ENCODE measurements at places on chromosomes 11 and 22. TPM values are rescaled to one million over a fixed set of nuclear protein-coding genes. Genes with fewer than 3 reads are reported as not detected.
A peak's percentile ranks its signal among the peaks of the same experiment; 100 is the strongest.

DNA sequence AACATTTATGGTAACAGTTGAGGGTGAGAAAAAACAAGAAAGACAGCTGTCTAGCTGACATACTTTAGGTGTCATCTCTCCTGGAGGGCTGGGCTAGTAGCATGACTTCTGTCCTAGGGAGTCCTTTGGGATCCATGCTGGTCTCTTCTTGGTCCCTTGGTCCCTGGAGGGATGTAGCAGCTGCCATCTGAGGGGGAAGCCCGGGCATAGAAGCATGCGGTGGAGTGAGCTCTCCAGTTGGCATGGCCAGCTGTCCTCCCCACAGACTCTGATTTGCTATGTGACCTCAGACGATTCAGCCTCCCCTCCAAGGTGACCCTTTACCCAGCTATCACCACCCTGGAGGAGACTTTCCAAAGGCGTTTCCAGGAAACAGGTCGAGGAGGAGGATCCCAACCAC, 28.7 kb downstream of the POU2F3 start:
- peak; percentile 16 for DNase-seq

DNA sequence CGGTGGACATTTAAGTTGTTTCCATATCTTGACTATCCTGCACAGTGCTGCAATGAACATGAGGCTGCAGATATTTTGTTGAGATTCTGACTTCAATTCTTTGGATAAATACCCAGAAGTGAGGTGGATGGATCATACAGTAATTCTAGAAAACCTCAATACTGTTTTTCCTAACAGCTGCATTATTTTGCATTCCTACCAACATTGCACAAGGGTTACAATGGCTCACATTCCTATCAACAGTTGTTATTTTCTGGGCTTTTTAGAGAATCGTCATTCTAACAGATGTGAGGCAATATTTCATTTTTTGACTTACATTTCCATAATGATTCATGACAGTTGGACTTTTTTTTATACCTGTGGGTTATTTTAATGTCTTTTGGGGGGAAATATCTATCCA, 716.9 kb upstream of the ANO3 start:
- peak; percentile 46 for DNase-seq

GRCh38 chr11:11334607-11335006, 18.4 kb downstream of the CSNK2A3 start:
- DNase-seq: no peak

- DNase-seq: no peak
Measured at GRCh38 chr11:75939992-75940391, 125.0 kb downstream of the UVRAG start.

CNTN5 gene
- 9.9 TPM for polyA plus RNA-seq

DNA sequence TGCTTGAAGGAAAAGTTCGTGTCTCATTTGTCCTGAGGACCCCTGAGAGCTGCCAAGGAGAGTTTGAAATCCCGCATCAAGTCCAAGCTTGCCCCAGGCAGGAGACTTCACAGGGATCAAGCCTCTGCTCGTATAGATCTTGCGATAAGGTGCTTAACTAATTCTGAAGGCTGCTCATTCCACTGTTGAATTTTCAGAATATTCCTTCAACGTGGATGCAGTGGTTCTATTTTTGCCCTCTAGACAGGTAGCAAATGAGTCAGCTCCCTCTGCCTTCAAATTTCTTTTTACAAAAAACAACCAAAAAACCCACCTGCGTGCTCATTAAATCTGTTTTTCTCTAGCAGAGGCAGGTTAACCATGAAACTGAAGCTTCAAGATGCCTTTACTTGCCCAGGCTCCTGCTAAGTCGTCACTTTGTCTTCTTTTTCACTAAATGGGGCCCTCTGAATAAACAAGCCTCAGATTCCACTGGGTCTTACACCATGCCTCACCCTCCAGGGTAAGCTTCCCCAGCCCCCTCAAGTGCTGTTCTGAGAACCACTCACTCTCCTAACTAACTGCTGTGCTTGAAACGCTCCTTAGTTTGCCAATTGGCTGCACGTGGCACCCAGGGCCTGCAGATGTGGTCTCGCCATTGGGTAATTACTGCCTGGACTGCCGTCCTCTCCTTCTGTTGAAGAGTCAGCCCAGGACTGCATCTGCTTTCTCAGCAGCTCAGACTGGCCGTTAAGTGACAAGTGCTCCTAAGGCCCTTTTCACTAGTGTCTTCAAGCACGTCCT, 105.0 kb downstream of the TRPC6 start:
- no peak for DNase-seq

GRCh38 chr11:65291613-65292012, 23.1 kb upstream of the CDC42EP2 start:
- no peak for DNase-seq

DNA sequence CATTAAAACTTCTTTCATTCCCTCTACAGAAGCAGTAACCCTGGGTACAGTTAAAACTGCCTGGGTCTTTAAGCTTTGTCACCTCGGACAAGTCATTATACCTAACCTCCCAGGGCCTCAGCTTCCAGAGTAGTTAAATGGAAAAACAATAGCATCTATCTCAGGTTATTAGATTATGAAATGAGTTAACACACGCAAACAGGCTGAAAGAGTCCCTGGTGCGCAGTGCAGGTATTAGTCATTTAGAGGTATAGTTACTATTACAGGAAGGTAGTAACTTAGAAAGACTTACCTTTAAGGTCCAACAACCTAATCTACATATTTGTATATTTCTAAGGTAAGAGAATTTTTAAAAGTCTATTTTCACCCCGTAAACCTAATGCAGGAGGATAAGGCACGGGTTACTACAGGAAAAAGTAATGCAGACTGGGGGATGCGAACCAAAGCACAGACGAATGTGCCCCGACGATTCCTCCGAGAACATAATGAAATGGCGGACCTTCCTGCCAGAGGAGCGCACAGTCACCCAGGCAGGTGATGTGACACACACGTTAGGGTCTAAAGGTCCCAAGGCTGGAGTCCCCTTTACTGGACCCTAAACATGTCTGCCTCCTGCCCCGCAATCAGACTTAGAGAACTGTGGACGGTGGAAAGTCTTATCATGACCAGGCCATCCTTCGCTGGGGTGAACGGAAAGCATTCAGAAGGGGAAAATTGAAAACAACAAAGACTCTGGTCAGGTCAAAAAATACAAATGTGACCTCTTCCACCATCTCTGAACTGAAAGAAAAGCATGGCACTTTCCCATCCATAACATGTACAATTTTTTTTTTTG, 1.3 kb downstream of the NAP1L4 start:
- DNase-seq: peak; percentile 16

DNA sequence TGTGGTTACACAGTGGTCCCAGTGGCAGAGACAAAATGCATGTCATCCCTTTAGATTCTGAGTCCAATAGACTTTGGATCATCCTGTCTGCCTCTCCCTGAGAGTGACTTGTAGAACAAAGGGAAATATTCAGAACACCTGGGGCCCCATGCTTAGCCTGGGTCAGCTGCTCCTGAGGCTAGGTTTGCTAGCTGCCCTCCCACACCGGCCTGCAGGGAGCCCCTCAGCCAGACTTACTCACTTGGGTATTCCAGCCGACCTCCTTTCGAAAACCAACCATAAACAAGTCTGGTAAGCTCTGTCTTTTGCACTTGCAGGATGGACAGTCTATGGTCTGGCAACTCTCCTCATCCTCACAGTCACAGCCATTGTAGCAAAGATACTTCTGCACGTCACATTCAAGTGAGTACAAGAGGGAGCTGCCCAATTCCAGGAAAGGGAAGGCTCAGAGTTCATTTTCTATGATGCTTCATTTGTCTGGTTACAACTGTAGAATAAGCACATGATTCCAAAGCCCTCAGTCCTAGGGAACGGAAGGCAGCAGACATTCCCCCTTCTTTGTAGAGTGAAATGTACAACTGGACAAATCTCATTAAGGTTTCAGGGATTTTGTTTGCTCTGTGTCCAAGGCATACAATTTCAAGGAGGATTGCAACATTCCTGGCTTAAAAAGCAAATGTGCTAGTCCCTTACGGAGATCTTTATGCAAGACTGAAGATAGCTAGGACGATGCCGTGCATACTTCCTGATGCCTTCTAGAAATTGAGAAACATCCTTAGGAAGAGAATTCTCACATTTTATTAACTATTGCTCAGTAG, 65.5 kb upstream of the EMID1 start:
- peak; percentile 21 for DNase-seq

DGCR6 gene
- 44.7 TPM for polyA plus RNA-seq

GRCh38 chr11:3189196-3189843, 24.2 kb upstream of the OSBPL5 start:
- no peak for DNase-seq

- DNase-seq: no peak
Measured at GRCh38 chr11:23730307-23730998, 766.4 kb upstream of the LUZP2 start.

GRCh38 chr11:85539029-85539689, 88.0 kb downstream of the DLG2 start:
- DNase-seq: peak; percentile 68

DNA sequence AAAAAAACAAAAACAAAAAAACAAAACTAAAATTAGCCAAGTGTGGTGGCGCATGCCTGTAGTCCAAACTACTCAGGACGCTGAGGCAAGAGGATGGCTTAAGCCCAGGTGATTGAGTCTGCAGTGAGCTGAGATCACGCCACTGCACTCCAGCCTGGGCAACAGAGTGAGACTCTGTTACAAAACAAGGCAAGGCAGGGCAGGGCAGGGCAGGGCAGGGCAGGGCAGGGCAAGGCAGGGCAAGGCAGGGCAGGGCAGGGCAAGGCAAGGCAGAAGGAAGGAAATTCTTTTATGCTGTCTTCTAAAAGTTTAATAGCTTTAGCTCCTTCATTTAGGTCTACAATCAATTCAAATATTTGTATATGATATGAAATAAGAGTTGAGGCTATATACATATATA, 50.1 kb upstream of the RASSF10 start:
- no peak for DNase-seq

- no peak for DNase-seq
Measured at GRCh38 chr22:31938296-31938695, 6.0 kb upstream of the YWHAH start.

DNA sequence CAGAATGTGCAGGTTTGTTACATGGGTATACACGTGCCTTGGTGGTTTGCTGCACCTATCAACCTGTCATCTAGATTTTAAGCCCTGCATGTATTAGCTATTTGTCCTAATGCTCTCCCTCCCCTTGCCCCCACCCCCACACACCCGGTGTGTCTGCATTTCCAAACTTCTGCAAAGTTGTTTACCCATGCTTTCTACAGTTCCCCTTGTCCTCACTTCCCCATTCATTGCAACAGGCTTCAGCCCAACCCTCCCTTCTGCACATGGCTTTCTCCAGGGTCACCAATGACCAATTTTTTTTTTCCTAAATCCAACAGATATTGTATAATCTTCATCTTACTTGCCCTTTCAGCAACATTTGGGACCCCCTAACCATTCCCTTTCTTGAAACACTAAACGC, 32.0 kb upstream of the NUP50 start:
- peak; percentile 55 for DNase-seq

SHISAL1 gene
- 14.9 TPM for polyA plus RNA-seq

GRCh38 chr22:18978506-18978905, 42.4 kb upstream of the PRODH start:
- no peak for DNase-seq

DNA sequence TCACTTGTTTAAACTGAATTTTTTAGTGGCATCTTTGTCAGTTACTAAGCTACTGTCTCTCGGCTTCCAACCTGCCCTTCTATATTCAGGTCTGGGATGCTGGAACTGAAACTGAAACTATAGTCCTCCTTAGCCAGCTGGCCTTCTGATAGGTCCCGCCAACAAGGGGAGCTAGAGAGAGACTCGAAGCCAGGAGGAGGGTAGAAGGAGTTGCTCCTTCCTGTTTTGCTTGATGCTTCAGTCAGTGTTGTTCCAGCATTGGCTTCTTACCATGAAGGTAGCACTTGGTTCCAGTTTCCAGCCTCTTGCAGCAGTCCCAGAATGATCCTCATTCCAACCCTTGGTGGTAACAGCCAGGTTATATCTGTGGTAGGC, 32.9 kb upstream of the HORMAD2 start:
- no peak for DNase-seq

GRCh38 chr11:93393386-93393785, 62.8 kb downstream of the DEUP1 start:
- no peak for DNase-seq

DNA sequence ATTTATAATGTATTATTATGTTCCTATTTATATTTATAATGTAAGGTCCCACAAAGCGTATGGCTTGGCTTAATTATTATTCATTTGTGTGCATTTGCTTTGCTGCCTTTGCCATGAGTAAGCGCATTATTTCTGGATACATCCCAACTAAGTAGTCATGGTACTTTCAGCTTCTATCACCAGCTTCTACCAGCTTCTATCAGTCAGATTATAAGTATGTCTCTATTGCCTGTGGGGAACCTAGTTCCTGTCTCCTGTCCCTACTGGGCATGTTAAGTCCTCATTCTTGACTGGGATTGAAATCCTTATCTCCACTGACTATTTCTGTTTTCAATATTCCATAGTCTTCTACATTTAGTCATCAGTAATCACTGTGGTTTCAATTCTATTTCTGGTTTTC, 33.5 kb upstream of the OR10W1 start:
- DNase-seq: no peak

GRCh38 chr11:12289667-12290476, 87.5 kb upstream of the PARVA start:
- DNase-seq: no peak

DNA sequence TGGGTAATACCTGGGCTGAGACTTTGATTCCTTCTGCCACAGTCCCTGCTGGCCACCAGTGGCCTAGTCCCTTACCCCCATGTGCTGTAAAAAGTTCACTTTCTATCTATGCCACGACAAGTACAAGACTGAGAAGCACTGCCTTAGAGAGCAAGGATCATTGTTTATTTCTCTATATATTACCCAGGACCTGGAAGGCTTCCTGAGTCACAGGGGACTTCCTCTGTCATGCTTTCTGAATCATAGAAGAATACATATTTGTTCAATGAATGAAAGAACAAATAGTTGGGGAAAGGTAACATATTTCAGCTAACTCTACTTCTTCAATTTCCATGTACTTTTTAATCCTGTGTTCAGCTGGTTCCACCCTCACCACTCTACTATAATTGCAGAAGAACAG, 5.5 kb upstream of the SYT9 start:
- DNase-seq: no peak

GAB4 gene
- polyA plus RNA-seq: not detected

GRCh38 chr22:31350410-31350863, 4.3 kb upstream of the PATZ1 start:
- DNase-seq: no peak

GRCh38 chr11:113289431-113290187, 24.8 kb upstream of the TTC12 start:
- peak; percentile 60 for DNase-seq

DNA sequence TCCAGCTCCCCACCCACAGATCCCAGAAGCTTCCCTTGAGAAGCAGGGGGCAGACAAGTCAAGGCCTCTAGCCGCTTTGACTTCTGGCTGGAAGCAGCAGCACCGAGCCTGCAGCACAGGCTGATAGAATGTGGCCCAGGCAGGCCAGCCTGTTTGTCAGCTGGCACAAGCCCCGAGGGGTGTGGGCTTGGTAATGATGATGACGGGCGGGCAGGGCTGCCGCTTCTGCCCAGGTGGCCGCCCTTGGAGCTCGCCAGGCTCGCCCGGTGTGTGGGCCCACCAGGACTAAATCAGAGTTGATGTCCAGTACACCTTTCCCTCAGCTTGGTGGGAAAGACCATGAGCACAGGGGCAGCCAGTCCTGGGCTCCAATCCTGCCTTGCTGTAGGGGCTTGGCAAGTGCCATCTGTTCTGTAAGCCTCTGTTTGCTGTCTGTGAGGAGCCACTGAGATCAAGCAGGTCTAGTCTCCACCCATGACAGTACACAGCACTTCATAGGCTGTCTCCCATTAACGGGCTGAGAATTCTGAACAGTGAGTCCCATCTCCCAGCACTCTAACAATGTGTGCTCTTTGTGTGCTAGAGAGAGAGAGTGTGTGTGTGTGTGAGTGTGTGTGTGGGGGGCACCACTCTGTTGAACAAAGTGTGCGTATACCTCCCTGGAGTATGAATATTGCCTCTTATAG, 26.8 kb downstream of the MICAL2 start:
- DNase-seq: no peak

All from muscle of leg (tissue), 16 donors.